ENCODE measurements at places on chromosomes 7 and 10.

GRCh38 chr7:80895056-80895455 lies 23.8 kb downstream of the SEMA3C start:
- no peak for DNase-seq

DNA sequence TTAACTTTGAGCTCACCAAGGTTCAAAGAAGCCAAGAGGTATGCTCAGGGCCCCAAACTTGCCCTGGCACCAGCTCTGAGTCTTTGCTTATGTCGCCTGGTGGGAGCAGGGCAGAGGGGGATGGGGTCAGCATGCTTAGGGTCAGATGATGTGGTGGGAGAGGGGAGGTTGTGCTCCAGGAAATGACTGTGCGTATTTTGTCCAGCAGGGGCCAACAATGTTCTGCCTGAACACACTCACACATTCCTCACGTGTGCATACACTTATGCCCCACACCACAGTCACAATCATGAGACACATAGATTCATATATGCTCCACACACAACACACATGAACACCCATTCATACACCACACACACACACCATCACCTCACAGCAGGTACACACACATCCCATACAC lies 4.4 kb upstream of the RAMP3 start:
- no peak for DNase-seq

DNA sequence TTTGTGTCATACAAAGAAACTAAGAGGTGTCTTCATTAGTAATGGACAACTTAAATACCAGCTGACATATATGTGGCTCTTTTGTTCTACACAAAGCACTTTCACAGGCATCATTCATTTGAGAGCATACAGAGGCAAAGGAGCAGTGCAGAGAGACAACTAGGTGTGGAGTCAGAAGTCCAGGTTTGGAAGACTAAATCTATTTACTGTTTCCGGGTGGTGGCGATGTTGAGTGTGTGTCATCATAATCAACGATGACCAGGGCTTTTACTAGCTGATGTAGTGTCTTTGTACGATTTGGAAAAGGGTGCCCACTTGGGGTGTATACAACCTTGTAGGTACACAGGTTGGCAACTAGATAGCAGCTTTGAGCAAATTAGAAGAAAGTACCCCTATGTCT lies 195.5 kb upstream of the CCDC6 start:
- no peak for DNase-seq

GRCh38 chr10:86644794-86645445 lies 9.4 kb upstream of the OPN4 start:
- peak; percentile 4 for DNase-seq

All from testis (tissue), 5 donors.